ENCODE measurements at places on chromosomes 11 and 22.

GRCh38 chr11:104370478-104370877 is 206.5 kb upstream of the PDGFD start:
- DNase-seq, result no peak

DNA sequence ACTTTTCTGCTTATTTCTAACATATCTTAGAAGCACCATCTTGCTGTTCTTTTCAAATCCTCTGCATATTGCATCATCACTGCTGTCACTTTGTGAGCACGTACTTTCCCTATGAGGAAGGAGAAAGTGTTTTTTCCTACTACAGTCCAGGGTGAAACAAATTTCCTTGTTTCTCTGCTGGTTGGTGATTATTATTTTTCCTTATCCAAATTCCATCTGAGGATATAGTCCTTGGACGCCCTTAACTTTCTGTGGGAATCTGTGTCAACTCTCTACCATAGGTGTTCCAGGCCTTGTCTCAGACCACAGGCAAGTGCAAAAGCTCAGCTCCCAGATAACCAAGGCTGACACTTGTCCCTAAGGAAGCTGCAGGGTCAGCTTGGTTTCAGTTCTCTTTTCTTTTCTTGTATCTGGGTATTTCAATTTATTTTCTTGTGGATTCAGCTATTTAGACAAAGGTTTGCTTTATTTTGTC is 29.4 kb upstream of the LYVE1 start:
- DNase-seq, result no peak

- no peak for DNase-seq
These were observed 2.8 kb downstream of the FZD4 start for GRCh38 chr11:86952221-86952875.

DNA sequence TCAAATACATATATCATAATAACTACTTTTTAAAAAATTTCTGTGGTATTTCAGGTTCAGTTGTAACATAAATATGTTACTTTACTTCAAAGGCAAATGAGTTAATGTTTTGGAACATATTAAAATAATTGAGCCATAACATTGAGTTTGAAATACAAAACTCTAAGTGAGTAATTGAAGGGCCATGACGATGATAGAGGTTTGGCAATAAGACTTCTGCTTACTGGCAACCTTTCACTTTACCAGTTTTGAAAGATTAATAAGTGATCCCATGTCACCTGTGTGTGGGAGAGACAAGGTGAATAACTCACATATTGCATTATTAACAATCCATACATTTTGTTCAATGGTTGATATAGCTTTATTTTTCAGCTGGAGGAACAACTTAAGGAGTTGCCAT is 144.4 kb downstream of the GRIA4 start:
- no peak for DNase-seq

- DNase-seq, result no peak
These were observed 11.5 kb downstream of the RPL27A start for GRCh38 chr11:8694137-8694536.

GRCh38 chr11:116603728-116604323 is 169.0 kb downstream of the BUD13 start:
- DNase-seq, result no peak

DNA sequence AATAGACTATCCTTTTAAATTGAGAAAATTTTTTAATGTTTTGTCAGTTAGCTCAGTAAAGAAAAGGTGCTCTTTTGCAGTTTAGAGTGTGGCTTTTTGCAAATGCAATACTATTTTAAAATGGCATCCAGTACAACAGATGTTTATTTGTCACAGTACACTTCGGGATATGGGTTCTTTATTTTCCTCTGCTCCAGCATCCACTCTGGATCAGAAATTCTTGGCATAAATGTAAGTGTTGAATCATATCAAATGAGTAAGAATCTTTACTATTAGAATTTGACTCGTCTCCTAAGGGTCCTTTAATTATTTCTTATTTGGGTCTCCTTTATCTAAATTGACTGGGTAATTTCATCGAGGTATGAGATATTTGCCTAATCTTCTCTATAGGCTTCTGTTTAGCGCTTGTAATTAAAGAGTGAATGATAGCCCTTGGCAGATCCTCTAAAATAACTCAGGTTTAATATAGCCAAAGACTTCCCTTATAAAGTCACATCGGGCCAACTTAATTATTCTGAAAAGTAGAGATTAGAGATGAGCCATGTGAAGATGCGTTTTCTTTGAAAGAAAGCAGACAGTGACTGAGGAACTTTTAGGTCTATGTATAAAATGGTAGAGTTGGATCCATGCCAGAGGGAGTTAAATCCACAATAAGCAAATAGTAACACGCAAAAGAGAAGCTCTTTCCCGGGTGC is 132.7 kb downstream of the CASP12 start:
- DNase-seq, result no peak

DNA sequence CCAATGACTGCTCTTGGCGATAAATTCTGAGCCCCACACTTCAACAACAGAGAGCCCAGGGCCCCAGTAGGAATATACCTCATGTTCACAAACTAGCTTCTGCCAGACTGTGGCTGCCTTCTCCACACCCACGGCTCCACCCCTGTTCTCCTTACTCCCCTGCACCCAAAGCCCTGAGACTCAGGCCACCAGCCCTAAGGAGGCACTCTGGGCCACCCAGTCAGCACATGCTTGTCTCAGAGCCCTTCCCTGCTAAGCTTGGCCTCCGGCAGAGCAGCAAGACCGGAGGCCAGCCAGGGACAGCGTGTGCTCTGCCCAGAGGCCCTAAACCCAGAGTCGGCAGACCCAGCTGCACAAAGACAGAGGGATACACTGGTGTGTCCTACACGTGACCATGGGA is 27.9 kb downstream of the SPATA19 start:
- DNase-seq, result no peak

GRCh38 chr11:114116800-114117199 is 57.3 kb downstream of the ZBTB16 start:
- no peak for DNase-seq

- DNase-seq, result no peak
These were observed 16.5 kb downstream of the PSMD13 start for GRCh38 chr11:253160-253885.

- no peak for DNase-seq
These were observed 532 bp downstream of the BET1L start for GRCh38 chr11:206526-207207.

- no peak for DNase-seq
These were observed 6.1 kb downstream of the HEPHL1 start for GRCh38 chr11:94027210-94027609.

- no peak for DNase-seq
These were observed 1045.8 kb downstream of the BRD1 start for GRCh38 chr22:48781868-48782267.
